IMR-90 (cell line): ENCODE measurements at places on chromosomes 1 and 21. TPM values are rescaled to one million over a fixed set of nuclear protein-coding genes. Genes with fewer than 3 reads are reported as not detected.

- H3K36me3 ChIP-seq = no peaks in the 10 kb centered on the region
- H3K4me1 ChIP-seq = no peaks in the 10 kb centered on the region
- H3K27me3 ChIP-seq = no peaks in the 10 kb centered on the region
- no peak for DNase-seq
- H3K4me3 ChIP-seq = no peak overlapping the region
Observed at GRCh38 chr1:190011585-190011984, 466.1 kb downstream of the BRINP3 start.

GRCh38 chr1:190908246-190908645 lies 430.6 kb upstream of the BRINP3 start:
- H3K4me1 ChIP-seq = no peaks in the 10 kb centered on the region; the same call in 1 of the 2 replicates
- no peaks in the 10 kb centered on the region for H3K27me3 ChIP-seq
- H3K27ac ChIP-seq = no peak overlapping the region
- H3K36me3 ChIP-seq = no peaks in the 10 kb centered on the region
- H3K4me3 ChIP-seq = no peak overlapping the region

The ATP6V0B gene
- total RNA-seq = 72.1 and 80.3 TPM in 2 replicates

The TGFB2 gene
- 3.8 and 5.3 TPM in 2 replicates for total RNA-seq

GRCh38 chr1:69191335-69191734 lies 376.4 kb upstream of the LRRC7 start:
- no peaks in the 10 kb centered on the region for H3K4me1 ChIP-seq
- no peaks in the 10 kb centered on the region for H3K36me3 ChIP-seq
- H3K27ac ChIP-seq = no peak overlapping the region
- H3K27me3 ChIP-seq = no peaks in the 10 kb centered on the region
- no peak for DNase-seq

DNA sequence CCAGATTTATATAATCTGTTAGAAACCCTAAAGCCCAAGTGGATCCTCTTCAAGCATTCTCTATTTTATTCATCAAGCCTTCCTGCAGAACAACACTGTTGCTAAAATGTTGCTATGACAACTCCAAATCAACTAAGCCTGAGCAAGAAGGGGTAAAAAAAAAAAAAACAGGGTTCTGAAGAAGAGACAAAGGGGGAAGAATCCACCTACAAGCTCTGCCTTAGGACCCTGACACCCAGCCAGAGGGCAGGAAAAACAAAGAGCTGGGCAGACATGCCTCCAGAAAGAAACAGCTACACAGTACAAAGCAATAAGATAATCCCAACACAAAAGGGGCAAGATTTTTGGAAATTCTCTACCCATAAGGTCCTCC lies 1.3 kb downstream of the USF1 start:
- peak overlapping the region; percentile 73; the same call in 1 of the 2 replicates for H3K27ac ChIP-seq
- H3K4me3 ChIP-seq = peak overlapping the region; percentile 53
- peaks cover 25% of the 10 kb centered on the region for H3K36me3 ChIP-seq
- no peaks in the 10 kb centered on the region for H3K27me3 ChIP-seq
- no peaks in the 10 kb centered on the region; the same call in 1 of the 2 replicates for H3K4me1 ChIP-seq

The OR2L13 gene
- total RNA-seq = not detected in 2 replicates

The CTSK gene
- 4.7 and 7.7 TPM in 2 replicates for total RNA-seq

The IFNLR1 gene
- not detected in 2 replicates for total RNA-seq

GRCh38 chr1:238465449-238465848 lies 574.7 kb upstream of the ZP4 start:
- no peak overlapping the region for H3K27ac ChIP-seq
- no peaks in the 10 kb centered on the region for H3K36me3 ChIP-seq
- peak; percentile 6 for DNase-seq

- no peaks in the 10 kb centered on the region for H3K4me1 ChIP-seq
- no peak for DNase-seq
- no peak overlapping the region for H3K4me3 ChIP-seq
- H3K36me3 ChIP-seq = no peaks in the 10 kb centered on the region
- no peak overlapping the region for H3K27ac ChIP-seq
- H3K27me3 ChIP-seq = peaks cover 17% of the 10 kb centered on the region
Observed at GRCh38 chr1:47215713-47216112, 16.3 kb downstream of the TAL1 start.

- H3K4me1 ChIP-seq = no peaks in the 10 kb centered on the region
- H3K27ac ChIP-seq = no peak overlapping the region
- H3K4me3 ChIP-seq = no peak overlapping the region
- DNase-seq = peak; percentile 37
Observed at GRCh38 chr1:88608139-88608943, 75.7 kb upstream of the PKN2 start.

DNA sequence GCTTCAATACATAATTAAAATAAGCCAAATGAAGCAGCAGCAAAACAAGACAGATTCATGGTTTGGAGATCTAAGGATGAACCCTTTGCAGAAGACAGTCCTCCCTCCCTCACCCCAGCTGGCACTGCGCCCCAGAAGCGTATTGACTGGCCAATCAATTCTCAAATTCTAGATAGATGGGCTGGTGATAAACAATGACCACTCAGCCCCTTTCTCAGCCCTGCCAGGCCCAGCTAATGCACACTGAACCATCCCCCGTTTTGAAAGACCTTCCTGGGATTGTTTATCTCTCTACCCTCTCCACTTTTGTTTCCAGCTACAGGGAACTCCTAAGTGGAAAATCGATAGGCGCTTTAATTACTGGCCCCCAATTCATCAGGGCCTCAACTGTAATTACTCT lies 29.0 kb downstream of the TNR start:
- H3K27ac ChIP-seq = no peak overlapping the region
- H3K4me1 ChIP-seq = no peaks in the 10 kb centered on the region
- H3K4me3 ChIP-seq = no peak overlapping the region

GRCh38 chr1:58773406-58773840 lies 10.4 kb downstream of the JUN start:
- H3K27me3 ChIP-seq = no peaks in the 10 kb centered on the region
- no peak overlapping the region for H3K4me3 ChIP-seq
- DNase-seq = peak; percentile 84
- H3K27ac ChIP-seq = 0 out of 2 replicates have a peak overlapping the region, but pooled peaks have one; percentile 8
- H3K4me1 ChIP-seq = peaks cover 7% of the 10 kb centered on the region; the same call in 1 of the 2 replicates
- H3K36me3 ChIP-seq = no peaks in the 10 kb centered on the region

The DIO1 gene
- total RNA-seq = not detected in 2 replicates

DNA sequence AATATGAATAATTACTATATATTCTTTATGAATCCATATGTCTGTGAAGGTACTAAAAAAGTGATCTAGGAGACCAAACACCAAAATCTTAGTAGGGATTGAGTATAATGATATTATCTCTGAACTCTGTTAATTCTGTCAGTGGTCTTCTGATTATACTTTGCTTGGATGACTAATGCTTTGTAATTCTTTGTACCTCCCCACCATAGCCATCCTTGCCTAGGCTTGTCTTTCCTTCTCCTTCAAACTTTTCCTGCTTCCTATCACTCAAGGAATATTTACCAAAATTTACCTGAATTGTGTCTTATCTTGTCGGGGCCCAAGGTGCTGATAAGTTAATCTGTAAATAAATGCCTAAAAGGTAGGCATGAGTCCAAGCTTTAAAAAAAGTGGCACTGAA lies 845 bp upstream of the RGS5 start:
- no peaks in the 10 kb centered on the region for H3K27me3 ChIP-seq
- peak overlapping the region; percentile 30; the same call in 1 of the 2 replicates for H3K27ac ChIP-seq
- H3K36me3 ChIP-seq = no peaks in the 10 kb centered on the region
- H3K4me1 ChIP-seq = peaks cover 9% of the 10 kb centered on the region
- peak; percentile 3 for DNase-seq

The FMO2 gene
- under 0.01 TPM in 2 replicates for total RNA-seq

- no peak overlapping the region for H3K27ac ChIP-seq
- no peaks in the 10 kb centered on the region for H3K36me3 ChIP-seq
- peak; percentile 68 for DNase-seq
- H3K4me3 ChIP-seq = no peak overlapping the region
Observed at GRCh38 chr1:26602378-26602959, 72.9 kb downstream of the RPS6KA1 start.

The SLC35F3 gene
- under 0.01 TPM in 2 replicates for total RNA-seq

The BRDT gene
- total RNA-seq = not detected in 2 replicates

GRCh38 chr1:171805395-171806115 lies 24.1 kb downstream of the METTL13 start:
- no peak overlapping the region for H3K27ac ChIP-seq
- no peak overlapping the region for H3K4me3 ChIP-seq
- peaks cover 4% of the 10 kb centered on the region; the same call in 1 of the 2 replicates for H3K4me1 ChIP-seq
- no peaks in the 10 kb centered on the region for H3K27me3 ChIP-seq
- DNase-seq = no peak

GRCh38 chr1:9670085-9670484 lies 18.6 kb downstream of the PIK3CD start:
- H3K36me3 ChIP-seq = no peaks in the 10 kb centered on the region
- no peak overlapping the region for H3K27ac ChIP-seq
- peaks cover 9% of the 10 kb centered on the region for H3K4me1 ChIP-seq

- no peaks in the 10 kb centered on the region for H3K36me3 ChIP-seq
- peak; percentile 27 for DNase-seq
- H3K27ac ChIP-seq = peak overlapping the region; percentile 79
- no peaks in the 10 kb centered on the region for H3K27me3 ChIP-seq
- H3K4me1 ChIP-seq = no peaks in the 10 kb centered on the region; the same call in 1 of the 2 replicates
Observed at GRCh38 chr1:28087614-28088167, 719 bp downstream of the EYA3 start.
